ENCODE measurements at places on chromosomes 12 and 14. TPM values are rescaled to one million over a fixed set of nuclear protein-coding genes. Genes with fewer than 3 reads are reported as not detected.

Gene NINJ2
- 6.2 TPM for total RNA-seq

Gene OAS1
- total RNA-seq: 19.3 TPM

Gene ACACB
- 112 TPM for total RNA-seq

Gene FAM186B
- total RNA-seq: 0.36 TPM

Gene GALNT16
- total RNA-seq: 8.1 TPM

Gene POTEG
- not detected for total RNA-seq

Gene RAD9B
- total RNA-seq: 2.9 TPM

Gene CCDC38
- 0.40 TPM for total RNA-seq

Gene NT5DC3
- 26.2 TPM for total RNA-seq

Gene GPRC5A
- 9.3 TPM for total RNA-seq

Gene RFLNA
- 28.1 TPM for total RNA-seq

Gene ADCY4
- 68.1 TPM for total RNA-seq

Gene PARP11
- 16.7 TPM for total RNA-seq

- no peak for DNase-seq
Observed at GRCh38 chr12:48199774-48200221, 3.3 kb downstream of the OR10AD1 start.

- no peak for DNase-seq
Observed at GRCh38 chr12:114895827-114896226, 211.9 kb upstream of the TBX3 start.

DNA sequence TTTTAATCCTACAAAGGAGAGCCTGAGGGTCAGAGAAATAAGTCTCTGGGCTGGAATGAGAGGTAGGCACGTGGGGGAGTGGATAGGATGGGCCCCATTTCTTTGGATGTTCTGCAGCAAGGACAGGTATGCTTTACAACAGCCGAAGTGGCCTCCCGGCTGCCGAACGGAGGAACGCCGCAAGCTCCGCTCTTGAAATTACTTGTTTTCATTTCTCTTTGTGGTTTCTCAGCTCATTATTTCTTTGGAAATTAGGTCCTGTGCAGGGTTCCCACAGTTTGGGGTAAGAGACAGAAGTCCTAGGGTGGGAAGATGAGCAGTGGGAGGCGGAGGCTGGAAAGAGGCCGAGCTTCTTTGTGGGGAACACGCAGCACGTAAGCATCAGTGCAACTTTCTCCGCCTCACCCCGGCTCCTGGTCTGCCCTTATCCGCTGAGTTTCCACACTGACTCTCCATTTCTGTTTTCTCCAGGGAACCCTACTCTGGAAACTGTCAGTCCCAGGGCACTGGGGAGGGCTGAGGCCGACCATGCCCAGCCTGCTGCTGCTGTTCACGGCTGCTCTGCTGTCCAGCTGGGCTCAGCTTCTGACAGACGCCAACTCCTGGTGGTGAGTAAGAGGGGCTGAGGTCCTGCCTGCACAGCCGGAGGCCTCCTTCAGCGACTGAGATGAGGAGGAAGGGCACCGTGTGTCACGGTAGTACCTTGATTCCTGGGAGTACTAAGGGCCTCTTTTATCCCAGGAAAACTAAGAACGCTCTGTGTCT lies 2.0 kb downstream of the WNT5B start:
- peak; percentile 71 for DNase-seq

- no peak for DNase-seq
Observed at GRCh38 chr12:80192087-80192486, 92.8 kb downstream of the OTOGL start.

- DNase-seq: no peak
Observed at GRCh38 chr12:2539938-2540337, 254.8 kb upstream of the FKBP4 start.

DNA sequence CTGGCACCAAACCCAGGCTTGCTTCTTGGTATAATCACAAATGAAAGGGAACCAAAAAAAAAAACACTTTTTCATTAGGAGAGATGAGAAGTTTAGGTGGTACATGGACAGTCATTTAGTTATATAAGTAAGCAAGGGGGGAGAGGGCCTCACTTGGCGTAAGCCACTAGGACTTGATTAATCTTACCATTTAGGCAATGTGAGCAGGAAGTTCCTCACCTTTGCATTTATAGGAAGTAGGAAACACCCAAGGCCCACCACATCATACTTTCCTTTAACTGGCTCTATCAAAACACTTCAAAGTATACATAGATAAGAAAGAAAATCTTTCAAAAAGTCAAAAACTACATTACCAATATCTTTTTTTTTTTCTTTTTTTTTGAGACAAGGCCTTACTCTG lies 6.7 kb upstream of the RPS6KA5 start:
- no peak for DNase-seq

DNA sequence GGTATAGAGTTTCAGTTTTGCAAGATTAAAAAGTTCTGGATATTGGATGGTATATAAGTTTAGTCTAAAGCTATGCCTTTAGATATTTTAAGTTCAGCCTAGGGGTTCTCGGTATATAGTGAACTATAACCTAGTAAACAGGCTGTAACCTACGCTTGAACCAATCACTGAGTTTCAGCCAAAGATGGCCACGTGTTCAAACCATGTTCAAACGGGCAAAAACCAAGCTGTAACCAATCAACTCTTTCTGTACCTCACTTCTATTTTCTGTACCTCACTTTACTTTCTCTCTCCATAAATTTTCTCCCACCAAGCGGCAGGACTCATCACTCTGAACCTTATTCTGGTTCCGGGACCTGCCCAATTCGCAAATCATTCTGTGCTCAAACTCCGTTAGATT lies 1.4 kb downstream of the TMBIM4 start:
- no peak for DNase-seq

- no peak for DNase-seq
Observed at GRCh38 chr12:51401900-51402299, 10.7 kb upstream of the GALNT6 start.

DNA sequence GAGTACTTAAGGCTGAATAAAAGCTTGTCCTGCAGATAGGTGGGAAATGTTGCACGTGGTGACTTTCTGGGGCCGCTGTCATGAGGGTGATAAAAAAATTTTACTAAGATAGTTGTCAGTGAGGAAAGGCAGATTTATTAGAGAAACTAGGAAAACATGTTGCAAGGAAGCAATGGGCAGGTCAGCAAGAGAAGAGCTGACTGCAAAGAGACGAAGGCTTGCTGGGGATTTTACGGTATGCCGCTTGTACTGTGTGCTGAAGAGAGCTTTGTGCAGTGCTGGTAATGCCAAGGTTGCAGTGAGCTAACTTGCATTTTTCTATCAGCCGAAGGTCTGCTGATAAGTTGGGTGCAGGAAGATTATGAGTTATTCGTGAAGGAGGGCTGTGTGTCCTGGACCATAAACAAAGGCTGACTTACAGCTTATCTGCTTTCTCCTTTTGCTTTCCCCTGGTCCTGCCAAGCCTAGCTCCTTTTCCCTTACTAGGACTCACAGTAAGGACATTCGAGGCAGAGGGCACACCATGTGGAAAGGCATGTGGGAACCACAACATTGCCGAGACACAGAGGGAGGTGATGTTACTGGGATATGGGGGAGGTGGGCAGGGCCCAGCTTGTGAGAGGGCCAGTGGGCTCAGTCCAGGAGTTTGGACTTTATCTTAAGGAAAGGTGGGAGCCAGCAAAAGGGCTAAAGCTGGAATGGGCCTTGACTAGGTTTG lies 7.4 kb upstream of the CCDC88C start:
- DNase-seq: no peak

DNA sequence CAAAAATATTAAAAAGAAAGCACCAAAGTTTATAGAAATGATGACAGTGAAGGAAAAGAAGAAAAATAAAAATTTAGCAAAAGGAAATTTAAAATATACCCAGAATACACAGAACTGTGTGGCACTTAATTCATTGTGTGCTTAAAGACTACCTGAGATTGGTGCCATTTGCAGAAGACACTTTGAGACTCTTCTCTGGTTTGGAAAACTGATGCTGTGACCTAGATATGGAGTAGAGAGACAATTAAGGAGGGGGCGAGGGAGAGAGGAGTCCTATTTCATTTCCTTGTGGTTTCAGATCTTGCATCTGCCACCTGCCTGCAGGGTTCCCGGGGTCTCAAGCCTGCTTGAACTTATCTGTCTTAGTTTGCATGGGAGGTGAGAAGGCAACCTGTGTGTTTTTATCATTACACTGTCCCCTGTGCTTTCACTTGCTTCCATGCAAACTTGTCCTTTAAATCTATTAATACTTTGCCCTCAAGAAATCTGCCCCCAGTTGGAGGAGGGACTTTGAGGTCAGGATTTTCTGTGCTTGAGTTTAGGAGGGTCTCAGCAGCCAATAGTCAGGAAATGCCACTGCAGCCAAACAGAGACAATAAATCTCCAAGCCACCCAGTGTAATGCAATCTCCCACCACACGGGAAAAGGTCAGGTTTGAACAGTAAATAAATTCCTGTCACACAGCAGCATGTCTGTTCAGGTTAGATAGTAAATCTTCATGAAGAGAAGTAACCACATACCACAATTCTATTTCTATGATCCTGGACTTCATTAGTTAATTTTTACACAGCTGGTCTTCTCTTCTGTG lies 119.4 kb downstream of the CAND1 start:
- no peak for DNase-seq

- no peak for DNase-seq
Observed at GRCh38 chr14:82776958-82777357, 1243.3 kb upstream of the SEL1L start.

DNA sequence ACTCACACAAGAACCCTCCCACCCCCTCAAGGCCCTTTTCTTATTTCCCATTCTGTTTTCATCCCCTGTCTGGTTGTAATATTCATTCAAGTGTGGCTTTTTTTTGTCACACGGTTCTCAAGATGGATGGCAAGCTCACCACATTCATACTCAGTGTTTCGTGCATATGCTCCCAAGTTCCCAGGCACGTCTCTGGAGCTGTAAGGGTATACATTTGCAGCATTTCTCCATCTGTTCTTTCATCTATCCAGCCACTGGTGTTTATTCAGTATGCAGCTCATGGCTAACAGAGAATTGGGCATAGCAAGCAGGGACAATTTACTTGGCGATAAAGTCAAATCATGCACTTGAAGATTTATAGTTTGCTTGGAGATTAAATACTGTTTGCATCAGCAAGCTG lies 212.1 kb downstream of the GRIN2B start:
- no peak for DNase-seq

DNA sequence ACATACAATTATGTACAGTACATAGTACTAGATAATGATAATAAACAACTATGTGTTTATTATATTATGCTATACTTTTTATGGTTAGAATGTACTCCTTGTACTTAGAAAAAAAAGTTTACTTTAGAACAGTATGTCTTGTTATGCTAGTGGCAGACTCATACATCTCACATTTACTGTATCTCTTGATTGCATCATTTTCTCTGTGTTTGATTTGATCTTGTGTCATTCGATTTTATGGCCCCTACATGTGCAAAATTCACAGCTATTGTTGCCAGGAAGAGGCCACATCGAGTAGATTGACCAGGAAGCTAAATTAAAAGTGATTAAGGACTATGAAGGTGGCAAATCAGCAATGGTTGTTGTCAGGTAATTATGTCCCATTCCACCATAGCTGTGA lies 153.0 kb downstream of the PCNX1 start:
- DNase-seq: no peak

DNA sequence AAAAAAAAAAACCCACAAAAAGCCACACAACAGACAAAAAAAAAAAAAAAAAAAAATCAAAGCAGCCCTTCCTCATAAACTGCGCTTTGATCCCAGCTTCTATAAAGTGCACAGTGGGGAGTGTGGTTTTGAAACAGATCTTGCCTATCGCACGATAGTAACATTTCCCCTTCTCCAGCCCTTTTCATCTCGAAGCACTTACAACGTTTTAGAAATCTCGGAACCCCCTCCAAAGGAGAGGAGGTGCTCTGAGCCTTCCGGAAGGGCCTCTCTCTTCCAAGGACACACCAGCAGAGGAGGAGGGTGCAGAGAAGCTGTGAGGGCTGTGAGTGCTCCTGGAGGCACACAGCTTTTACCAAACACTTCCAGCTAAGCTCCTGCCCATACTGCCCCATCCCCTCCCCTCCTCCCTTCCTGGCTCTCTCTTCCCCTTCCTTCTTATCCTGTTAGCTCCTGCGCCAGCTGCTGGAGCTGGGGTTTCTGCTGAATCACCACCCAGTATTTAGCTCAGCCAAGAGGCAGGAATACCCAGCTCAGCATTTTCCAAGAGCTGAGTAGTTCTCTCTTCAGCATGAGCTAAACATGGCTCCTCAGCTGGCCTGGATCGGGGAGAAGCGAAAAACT lies 28.4 kb downstream of the SLC7A8 start:
- peak; percentile 81 for DNase-seq

DNA sequence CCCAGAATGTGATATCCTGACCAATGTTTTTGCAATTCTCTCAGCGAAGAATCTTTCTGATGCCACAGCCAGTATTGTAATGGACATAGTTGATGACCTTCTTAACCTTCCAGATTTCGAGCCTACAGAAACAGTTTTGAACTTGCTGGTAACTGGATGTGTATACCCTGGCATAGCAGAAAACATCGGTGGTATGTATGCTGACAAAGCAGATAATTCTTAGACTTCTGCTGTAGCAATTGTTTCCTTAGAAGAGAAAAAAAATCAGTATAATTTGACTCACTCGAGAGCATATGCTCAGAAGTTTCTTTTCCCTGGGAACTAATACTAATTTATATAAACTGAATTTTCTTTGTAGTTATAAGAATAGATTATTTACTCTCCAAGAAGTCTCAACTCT lies 58.2 kb downstream of the UTP20 start:
- no peak for DNase-seq

DNA sequence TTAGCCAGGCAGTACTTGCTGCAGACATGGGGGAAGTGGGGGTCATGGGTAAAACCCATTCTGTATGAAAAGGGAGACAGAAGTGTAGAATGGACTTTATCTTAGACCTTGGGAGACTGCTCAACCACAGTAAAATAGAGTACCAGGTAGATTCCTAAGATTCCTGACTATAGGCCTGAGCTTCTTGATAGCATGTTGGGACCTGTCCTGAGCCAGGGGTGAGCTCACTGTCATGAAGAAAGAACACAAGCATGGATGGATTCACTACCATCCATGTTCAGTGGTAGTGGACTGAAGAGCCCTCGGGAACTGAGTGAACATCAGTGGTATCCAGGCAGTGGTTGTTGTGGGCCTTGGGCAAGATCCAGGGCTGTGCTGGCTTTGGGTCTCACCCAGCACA lies 1003.8 kb downstream of the TMTC2 start:
- DNase-seq: no peak

- DNase-seq: peak; percentile 37
Observed at GRCh38 chr12:34391771-34392581, 369.7 kb downstream of the ALG10 start.

- DNase-seq: no peak
Observed at GRCh38 chr12:29317556-29318363, 63.2 kb downstream of the ERGIC2 start.

DNA sequence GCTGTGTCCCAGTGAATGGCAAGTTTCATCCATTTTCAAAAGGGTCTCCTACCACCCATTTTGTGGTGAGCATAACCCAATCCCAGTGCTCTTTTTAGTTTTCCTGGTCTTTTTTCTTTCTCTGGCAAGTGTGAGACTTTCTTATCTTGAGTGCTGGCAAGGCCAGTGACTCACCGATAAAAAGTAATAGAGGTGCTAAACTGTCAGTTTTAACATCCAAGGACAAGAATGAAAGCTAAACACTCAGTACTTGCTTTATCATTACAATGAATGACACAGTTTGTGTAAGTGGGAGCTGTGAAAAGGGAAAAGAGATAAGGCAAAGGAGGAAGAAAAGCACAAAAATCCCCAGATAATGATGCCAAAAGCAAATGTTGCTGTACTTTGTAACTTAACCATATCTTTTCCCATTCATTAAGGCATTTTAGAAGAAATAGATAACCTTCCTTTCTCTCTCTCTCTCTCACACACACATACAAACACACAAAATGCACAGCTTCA lies 4.9 kb upstream of the LRIG3 start:
- DNase-seq: no peak
